ENCODE measurements at places on chromosomes 5 and 9.

GRCh38 chr9:130198501-130199179, 26.4 kb downstream of the NCS1 start:
- no peak for DNase-seq

DNA sequence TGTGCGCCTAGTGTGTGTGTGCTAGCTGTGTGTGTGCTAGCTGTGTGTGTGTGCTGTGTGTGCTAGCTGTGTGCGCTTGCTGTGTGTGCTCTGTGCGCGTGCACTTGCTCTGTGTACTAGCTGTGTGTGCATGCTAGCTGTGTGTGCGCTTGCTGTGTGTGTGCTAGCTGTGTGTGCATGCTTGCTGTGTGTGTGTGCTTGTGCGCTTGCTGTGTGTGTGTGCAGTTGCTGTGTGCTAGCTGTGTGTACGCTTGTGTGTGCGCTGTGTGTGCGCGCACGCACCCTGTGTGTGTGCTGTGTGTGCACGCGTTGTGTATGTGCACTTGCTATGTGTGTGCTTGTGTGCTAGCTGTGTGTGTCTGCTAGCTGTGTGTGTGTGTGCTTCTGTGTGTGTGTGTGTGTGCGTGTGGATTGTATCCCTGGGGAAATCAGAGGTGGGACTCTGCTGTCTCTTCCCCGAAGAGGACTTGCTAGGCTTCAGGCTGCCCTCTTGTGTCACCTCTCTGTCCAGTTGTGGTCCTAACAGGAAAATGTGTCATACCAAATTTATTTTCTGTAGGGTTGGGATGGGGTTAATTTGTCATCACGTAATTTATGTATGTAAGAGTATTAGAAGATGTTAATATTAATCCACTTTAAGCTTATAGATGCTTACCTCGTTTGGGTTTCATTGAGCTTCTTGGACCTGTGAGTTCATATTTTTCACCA, 38.9 kb downstream of the TPPP start:
- DNase-seq = no peak

- no peak for DNase-seq
These were observed 96.1 kb downstream of the JAKMIP2 start for GRCh38 chr5:147686421-147686820.

GRCh38 chr9:101469026-101469425, 33.5 kb upstream of the ALDOB start:
- DNase-seq = no peak

DNA sequence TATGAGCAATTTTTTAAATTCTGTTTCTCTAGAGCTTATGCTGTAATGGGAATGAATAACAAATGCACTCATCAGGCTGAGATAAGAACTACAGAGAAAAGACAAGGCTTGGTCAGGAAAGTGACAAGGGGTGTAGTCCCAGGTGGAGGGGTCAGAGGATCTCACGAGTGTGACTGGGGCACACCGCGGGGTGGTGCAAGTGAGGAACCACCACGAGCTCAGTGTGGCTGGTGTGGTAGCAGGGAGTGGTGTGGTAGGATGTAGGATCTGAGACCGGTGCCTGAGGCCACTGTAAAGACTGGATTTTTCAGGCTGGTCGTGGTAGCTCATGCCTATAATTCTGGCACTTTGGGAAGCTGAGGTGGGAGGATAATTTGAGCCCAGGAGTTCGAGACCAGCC, 9.0 kb downstream of the ANXA6 start:
- no peak for DNase-seq

DNA sequence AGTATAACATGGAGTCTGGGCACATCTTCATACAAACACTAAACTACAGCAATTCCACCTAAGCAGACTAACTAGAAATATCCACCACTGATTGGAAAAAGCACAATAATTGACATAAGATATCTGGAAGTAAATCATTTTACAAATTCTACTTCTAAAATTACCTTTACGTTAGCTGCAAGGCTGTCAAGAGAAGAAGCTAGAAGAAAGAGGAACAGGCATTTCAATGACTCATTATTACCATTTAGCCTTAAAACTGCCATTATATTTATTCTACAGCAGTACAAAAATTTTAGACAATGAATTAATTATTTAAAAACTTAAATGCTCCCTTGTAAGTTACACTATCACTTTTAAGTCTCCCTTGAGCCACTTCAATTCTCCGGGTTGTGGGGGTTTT, 43.4 kb upstream of the PLPP6 start:
- no peak for DNase-seq

DNA sequence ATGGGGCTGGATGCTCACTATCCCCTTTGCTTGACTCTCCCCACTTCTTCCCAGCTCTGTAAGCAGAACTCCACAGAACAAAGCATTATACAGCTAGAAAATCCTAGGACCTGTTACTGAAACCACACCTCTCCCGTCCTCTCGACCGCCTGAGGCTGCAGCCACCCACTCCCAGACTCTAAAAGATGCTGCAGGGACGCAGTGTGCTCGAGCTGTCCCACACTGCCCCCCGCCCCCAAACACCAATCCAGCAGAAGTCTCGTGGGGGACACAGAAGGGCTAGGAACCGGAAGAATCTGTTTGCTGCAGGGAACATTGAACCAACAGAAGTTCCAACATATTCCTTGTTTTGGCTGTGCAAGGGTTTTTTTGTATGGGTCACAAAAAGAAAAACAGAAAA, 7.6 kb downstream of the CAMK2A start:
- no peak for DNase-seq

- DNase-seq = no peak
These were observed 372.1 kb upstream of the SGCD start for GRCh38 chr5:155954701-155955445.

DNA sequence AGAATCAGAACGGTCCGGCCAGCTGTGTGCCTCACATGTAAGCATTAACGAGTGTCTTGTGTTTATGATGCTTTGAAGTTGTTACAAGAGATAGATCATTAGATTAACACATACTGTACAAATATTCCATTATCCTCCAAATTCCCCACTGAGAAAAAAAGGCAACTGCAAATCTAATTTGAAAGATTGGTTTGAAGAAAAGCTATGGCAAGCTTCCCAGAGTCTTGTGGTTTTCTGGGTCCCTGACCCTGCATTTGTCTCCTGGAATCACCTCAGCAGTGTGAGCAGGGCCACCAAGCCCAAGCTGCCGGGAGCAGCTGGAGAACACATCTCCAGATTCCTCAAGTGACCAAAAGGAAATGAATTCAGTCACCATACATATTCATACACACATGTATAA, 36.9 kb upstream of the ADAMTS16 start:
- no peak for DNase-seq

DNA sequence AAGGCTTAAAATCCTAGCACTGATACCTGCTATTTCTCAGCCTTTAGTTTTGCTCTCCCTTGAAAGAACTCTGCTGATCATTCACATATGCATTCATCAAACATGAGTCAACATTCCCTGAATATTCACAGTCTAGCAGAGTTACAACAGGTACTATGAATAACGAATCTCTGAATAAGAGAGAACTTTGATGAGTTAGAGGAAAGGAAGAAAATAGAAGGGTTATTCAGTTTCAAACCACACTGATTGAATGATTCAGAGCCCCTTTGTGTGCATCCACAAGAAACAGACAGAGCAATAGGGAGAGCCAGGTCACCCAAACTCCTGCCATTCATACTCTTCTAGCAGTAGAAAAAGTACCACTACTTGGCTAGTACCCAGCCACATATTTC, 36.0 kb downstream of the FOXD1 start:
- no peak for DNase-seq

GRCh38 chr5:126280846-126281245, 142.4 kb upstream of the GRAMD2B start:
- no peak for DNase-seq

- DNase-seq = no peak
These were observed 8.2 kb downstream of the TMEM232 start for GRCh38 chr5:110718311-110718710.

GRCh38 chr5:136043551-136043950, 14.8 kb downstream of the TGFBI start:
- no peak for DNase-seq

DNA sequence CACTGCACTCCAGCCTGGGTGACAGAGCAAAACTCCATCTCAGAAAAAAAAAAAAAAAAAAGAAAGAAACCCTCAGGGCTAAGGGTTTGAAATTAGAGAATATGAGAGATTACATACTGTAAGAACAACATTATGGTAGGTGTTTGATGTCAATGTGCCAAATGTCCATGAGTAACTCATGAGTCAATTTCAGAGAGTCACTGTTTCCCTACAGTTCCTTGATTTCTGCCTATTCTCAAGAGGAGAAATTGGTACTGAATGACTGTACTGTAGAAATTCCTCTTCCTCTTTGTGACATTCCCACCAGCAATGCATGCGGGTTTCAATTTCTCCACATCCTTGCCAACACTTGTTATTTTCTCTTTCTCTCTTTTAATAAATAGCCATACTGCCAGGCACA, 35.2 kb downstream of the MARVELD2 start:
- DNase-seq = no peak

GRCh38 chr9:68740561-68740960, 35.5 kb downstream of the PIP5K1B start:
- no peak for DNase-seq

DNA sequence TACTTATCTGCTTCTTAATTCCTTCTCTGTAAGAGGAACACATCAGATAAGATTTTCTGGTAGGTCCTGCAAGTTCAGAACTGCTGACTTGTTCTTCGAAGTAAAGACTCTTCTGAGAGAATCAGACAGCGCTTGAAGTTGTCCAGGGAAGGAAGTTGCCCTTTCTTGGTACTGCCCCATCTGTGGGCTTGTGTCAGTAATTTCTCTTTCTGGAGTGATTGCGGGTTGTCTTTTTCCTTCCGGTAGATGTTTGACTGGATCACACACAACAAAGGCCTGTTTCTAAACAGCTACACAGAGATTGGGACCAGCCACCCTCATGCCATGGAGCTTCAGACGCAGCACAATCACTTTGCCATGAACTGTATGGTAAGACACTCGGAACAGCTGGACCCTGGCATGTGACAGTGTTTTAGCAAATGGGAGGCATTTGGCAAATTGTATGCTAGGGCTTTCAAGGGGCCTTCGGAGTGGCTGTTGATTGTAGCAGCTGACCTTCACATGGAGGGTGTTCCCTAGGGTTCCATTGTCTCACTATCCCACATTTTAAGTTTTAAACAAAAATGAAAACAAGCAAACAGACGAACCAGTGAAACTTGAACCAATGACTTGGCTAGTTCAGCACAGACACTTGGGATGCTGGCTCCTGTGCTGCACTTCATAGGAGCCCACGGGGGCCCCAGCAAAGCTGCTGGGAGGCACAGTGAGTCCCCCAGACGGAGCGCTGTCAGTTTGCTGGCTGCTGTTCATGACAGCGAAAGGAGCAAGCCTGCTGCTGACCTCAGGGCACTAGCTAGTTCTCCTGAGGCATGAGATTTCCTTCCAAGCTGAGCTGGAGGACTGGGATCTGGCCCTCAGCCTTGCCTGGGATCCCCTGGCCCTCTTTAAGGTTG, 149.9 kb downstream of the TRIO start:
- DNase-seq = no peak

Measured in substantia nigra (tissue), 51 donors.